ENCODE measurements at places on chromosomes 16 and 17.

GRCh38 chr16:56716761-56717160, 13.2 kb upstream of the NUP93 start:
- no peak for DNase-seq

DNA sequence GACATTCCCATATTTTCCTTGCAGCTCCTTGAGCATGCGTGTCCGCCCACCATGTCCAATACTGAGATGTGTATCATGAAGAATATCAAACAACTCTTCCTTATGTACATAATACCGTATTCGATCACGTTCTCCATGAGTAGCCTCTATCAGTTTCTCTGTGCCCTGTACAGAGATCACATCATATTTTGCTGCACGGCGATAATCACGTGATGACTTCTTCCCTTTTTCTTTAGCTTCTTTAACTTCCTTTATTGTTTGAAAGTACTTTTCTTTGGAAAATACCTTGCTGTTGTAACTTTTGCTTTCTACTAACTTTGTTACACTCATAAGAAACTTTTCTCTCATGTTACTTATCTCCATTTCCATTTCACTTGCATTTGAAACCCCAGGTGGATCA, 6.6 kb downstream of the KRABD2 start:
- no peak for DNase-seq

DNA sequence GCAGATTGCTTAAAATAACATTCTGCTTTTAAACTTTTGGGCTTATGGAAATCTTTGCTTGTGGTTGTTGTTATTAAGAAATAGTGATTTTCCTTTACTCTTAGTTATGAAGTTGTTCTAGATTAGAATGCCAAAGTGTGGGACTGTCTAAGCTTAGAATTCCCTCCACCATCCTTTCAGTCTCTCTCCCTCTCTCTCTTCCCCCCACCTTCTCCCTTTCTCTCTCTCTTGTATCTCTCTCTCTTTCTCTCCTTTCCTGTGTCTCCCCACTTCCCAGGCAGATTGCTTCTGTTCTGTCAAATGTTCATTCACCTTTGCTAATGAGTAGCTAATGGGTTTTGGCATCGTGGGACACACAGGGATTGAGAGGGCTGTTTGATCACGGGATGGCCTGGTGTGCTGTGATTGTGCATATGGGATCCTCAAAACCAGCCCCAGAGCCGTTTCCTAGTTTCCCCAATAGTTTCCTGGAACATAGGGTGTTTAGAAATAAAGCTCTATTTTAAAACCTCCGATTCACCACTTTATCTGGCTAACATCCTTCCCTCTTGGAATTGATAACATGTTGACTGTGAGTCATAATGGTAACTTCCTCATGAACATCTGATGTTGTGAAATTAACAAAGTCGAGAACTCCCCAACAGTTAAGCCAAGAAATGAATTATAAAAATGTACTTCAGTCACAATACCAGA, 502.6 kb downstream of the TMEM114 start:
- DNase-seq = no peak

DNA sequence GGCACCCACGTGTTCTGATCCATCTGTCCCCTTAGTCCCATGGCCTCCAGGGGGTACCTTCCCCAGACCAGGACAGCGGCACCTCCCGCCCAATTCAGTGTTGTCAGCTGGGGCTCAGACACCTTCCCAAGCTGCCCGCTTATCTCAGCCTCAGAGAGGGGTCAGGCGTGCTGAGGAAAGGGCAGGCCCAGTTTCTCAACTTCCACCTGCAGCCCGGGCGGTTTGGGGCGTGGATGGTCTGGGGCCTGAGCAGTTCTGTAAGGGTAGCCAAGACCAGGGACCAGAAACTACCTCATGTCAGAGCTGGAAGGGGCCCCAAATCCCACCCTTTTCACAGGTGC, 5.1 kb downstream of the PLCD3 start:
- no peak for DNase-seq

GRCh38 chr17:75485688-75486087, 29.3 kb downstream of the TMEM94 start:
- no peak for DNase-seq

GRCh38 chr16:86929057-86929871, 350.9 kb downstream of the FOXL1 start:
- no peak for DNase-seq

DNA sequence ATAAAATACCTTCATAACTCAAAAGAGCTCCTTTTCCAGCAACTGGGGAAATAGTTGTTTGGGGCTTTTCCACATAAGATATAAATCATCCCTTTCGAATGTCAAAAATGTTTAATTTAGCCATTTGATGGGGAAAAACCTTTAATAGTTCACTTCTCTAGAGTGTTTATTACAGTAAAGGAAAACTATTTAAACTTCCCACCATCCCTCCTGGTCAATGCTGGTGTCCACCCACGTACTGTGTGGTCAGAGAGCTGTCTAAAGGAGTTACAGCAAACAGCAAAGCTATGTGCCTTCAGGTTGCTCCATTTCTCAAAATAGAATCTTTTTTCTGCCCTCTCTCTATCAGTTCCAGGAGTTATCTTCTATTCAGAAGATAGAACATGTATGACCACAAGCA, 33.5 kb downstream of the KANSL1 start:
- no peak for DNase-seq

DNA sequence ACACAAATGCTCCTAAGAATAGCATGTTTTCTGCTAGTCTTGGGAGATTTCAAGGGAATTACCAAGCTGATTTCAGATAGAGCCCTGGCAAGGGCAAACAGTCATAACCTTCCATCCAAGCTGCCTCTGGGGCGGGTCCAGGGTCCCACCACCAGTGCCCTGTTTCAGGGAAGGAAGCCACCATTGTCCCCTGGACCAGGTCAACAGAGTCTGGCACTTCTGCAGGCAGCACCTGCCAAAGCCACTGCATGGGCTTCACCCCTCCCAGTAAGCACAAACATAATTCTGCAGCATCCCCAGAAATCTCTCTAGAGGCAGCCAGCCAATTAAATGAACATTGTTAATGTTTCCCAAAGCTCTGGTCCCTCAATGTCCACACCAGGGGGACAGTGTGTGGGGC, 143.0 kb downstream of the SALL1 start:
- DNase-seq = no peak

- DNase-seq = no peak
Observed at GRCh38 chr17:43732958-43733357, 25.6 kb downstream of the SOST start.

DNA sequence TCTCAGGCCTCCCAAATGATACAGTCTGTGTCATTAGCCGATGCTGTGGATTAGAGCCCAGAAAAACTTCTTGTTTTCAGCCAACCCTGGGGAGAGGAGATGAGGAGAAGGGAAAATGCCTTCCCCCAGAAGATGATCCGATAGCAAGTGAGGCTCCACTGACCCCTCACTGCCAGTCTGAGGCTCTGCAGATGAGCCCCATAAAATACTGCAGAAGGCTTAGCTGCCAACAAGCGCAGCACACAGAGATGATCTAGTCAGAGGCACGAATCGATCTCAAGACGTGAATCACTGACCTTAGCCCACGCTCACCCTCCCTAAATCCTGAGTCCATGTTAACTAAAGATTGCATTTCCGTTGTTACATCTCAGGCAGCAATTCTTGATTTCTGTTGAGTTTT, 31.5 kb downstream of the SALL1 start:
- no peak for DNase-seq

GRCh38 chr16:23505671-23506605, 4.4 kb downstream of the GGA2 start:
- DNase-seq = no peak

- DNase-seq = no peak
Observed at GRCh38 chr16:78984887-78985464, 615.6 kb downstream of the MAF start.

GRCh38 chr17:59641799-59642484, 22.2 kb downstream of the CLTC start:
- DNase-seq = no peak

GRCh38 chr17:62848334-62848733, 40.2 kb upstream of the MARCHF10 start:
- no peak for DNase-seq

DNA sequence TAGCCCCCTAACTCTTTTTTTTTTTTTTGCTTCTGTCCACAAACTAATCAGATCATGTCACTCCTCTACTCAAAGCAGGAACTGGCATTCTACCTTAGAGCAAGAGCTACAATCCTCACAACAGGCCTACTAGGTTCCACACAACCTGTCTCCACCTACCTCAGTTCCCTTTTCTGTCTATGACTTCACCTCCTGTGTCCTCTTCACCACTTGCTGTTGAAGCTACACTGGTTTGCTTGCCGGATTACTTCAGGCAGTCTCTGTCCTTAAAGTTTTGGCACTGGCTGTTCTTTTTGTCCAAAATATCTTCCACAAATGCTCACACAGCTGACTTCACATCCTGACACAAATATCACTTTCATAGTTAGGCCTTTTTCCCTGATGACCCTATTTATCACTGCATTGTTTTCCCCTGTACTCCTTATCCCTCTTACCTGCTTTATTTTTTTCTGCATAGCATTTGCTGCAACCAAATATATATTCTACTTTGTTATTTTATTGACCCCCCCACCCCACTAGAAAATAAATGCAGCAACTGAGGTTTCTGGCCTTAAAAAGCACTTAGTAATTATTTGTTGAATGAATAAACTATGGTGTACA, 72.0 kb downstream of the KANSL1 start:
- no peak for DNase-seq

DNA sequence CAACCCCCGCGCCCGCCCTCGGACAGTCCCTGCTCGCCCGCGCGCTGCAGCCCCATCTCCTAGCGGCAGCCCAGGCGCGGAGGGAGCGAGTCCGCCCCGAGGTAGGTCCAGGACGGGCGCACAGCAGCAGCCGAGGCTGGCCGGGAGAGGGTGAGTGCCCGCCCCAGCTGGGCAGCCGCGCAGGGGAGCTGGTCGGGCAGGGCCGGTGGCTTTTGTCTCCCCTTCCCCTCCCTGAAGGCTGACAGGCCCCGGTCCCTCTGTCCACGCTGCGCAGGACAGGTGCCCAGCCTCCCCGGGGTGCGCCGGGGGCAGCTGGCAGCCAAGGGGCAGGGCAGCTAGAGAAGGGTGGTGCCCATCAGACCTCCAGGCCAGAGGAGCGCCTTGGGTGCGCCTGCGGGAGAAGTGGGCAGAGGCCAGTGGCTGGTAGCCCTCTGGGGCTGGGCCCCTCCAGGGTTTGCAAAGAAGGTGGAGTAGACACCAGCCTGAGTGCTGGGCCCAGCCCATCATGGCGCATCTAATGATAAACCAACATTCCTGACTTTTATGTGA, 278 bp downstream of the ITGB4 start:
- DNase-seq = no peak

DNA sequence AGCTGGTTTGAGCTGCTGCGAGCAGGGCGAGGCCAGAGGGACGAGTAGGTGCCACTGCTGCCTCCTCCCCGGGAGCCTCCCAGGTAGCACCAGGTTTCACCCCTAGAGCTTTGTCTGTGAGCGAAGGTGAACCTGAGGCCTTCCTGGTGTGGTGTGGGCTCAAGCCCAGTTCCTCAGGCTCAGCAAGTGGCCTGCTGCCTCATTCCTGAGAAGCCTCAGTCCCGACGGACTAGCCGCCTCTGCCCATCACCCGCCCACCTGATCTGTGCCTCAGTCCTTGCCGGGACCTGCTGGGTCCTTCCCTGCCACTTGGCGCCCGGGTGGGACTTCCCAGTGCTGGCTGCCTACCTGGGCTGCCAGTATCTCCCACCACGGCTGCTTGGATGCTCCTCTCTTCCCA, 1.7 kb downstream of the NLRC3 start:
- no peak for DNase-seq

GRCh38 chr17:82449131-82449882, 1.2 kb downstream of the CYBC1 start:
- peak; percentile 90 for DNase-seq

DNA sequence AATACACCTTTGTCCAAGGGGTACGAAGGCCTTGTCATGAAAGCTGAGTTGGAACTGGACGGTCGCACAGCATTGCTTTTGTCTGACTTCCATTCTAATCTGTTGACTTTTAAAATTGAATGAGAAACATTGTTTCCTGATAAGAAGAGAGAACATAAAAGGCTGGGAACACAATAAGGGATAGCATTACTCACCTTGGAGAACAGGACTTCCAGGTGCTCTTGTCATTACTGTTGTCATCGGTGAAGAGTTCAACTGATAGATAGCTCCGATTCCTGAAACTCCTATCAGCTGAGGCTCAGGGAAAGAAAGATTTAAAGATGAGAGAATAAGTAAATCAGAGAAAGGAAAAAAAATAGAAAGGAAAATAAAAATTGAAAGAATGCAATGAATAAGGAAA, 351.1 kb downstream of the KCNJ2 start:
- no peak for DNase-seq

- DNase-seq = no peak
Observed at GRCh38 chr17:19743101-19744100, 4.7 kb downstream of the ALDH3A1 start.

GRCh38 chr17:7177954-7178477, 1.2 kb downstream of the ASGR1 start:
- no peak for DNase-seq

- no peak for DNase-seq
Observed at GRCh38 chr17:1937461-1937860, 87.7 kb downstream of the RTN4RL1 start.

GRCh38 chr17:6701719-6702118, 11.4 kb downstream of the SLC13A5 start:
- DNase-seq = peak; percentile 30

- no peak for DNase-seq
Observed at GRCh38 chr16:759110-759910, 1.2 kb upstream of the MSLN start.

DNA sequence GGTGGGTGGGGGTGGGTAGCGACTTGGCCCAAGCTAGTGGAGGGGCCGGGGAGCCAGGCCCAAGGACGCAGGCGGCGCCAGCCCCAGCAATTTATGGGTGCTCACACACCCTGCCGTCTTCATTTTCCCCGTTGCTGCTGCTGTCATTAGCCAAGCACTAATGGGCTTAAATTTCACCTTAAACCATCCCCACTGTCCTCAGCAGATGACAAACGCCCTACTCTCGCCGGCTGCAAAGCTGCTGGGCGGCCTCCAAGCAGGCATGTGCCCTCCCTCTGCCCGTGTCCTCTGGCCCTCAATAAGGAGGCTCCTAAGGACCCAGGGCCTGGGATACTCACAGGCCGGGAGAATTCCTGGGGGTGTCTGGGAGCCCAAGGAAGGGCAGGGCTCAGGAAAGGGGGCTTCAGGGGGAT, 66.1 kb downstream of the SREBF1 start:
- no peak for DNase-seq

DNA sequence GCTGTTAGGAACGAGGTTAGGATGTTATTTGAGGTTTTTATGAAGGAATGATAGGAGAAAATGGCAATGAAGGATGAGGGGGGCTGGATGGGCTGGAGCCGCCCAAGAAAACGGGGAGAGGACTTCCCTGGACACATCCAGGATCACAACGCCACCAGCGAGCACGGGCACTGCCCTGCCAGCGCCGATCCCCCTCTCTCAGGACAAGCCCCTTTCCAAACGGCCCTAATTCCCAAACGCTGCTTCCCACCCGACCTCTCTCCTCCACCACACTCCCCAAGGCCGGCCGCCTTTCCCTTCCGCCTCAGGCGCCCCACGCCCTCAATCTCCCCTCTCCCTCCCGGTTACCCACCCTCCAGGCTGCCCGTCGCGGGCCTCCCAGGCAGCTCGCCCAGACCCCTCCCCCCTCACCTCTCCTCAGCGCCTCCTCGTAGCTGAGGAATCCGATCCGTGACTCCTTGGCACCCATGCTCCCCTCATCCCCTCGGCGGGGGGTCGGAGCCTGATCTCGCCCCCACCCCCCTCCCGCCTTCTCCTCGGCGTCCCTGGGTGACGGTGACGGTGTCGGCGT, 377 bp downstream of the USP32 start:
- DNase-seq = no peak

- no peak for DNase-seq
Observed at GRCh38 chr16:88798772-88799455, 4.7 kb upstream of the CDT1 start.

Measured in CD4-positive, alpha-beta T cell treated with Interferon alpha-2 for 1 hour (primary cell).